CD4-positive, alpha-beta memory T cell (primary cell): ENCODE measurements at places on chromosomes 3 and 15.

DNA sequence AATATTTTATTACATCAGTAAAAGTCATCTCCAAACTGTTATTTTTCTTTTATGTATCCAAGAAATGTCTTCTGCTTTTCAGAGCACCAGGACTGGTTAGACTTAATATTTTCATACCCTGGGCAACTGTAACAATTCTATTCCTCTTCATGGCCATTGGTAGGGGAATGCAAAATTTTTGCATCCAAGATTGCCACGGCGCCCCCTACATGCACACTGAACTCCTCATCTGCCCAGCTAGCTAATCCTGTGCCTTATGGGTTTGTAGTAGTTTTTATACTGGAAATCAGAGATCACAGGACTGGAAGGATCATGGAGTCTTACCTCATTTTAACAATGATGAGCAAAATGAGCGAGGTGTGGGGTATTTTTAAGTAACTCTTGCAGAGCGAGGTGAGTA, 74.2 kb downstream of the CRTC3 start:
- no peak for DNase-seq

DNA sequence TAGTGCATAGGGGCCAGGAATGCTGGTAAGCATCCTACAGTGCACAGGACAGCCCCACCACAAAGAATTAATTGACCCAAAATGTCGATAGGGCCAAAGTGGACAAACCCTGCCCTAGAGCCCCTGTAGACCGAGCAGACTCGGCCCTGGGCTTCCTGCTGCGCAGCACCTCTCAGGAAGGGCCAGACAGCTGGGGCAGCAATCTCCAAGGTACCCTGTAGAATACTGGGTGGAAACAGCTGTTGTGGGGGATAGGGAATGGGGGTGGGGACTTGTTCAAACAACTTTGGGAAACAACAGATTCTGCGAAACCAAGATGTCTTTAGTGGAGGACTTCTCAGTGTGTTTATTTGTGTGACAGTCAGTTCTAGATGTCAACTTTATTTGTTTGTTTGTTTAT, 67.1 kb downstream of the MRPL46 start:
- DNase-seq, result no peak

- DNase-seq, result no peak
Observed at GRCh38 chr15:49558929-49559328, 61.7 kb downstream of the FAM227B start.

- no peak for DNase-seq
Observed at GRCh38 chr15:37595426-37595970, 338.9 kb upstream of the TMCO5A start.

DNA sequence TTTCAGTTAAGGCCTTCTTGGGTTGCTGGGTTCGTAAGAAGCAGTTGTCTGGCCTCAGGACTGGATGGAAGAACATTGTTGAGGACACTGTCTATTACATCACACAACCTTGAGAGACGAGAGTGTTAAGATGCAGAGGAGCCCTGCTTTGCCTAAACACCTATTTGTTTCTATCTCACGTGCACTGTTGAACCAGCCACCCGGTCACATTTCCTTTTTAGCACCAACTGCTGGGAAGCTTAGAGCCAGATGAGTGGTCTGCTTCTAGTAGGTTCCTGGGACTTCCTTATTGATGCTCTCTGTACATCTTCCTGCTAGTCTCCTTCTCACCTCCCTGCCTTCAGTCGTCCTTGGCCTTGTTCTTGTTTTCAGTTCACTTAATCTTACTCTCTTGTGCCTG, 22.3 kb downstream of the CAND2 start:
- DNase-seq, result no peak

GRCh38 chr3:194872669-194872977, 186.9 kb downstream of the FAM43A start:
- DNase-seq, result no peak

DNA sequence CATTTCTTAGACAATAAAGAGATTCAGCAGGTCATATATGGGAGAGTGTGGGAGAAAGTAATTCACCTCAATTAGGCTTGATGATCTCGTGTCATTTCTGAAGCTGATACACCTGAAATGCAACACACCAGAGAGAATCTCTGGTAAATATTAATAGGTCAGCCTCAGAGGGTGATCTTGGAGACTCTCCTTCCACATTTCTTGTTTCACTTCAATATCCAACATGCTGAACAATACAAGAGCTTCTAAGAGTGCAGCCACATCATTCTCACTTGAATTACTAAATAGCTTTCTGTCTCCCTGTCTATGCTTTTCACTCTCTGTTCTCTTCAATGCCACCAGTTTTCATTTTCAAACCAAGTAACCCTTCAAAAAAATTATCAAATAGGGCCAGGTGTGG, 71.1 kb upstream of the GK5 start:
- DNase-seq, result no peak

DNA sequence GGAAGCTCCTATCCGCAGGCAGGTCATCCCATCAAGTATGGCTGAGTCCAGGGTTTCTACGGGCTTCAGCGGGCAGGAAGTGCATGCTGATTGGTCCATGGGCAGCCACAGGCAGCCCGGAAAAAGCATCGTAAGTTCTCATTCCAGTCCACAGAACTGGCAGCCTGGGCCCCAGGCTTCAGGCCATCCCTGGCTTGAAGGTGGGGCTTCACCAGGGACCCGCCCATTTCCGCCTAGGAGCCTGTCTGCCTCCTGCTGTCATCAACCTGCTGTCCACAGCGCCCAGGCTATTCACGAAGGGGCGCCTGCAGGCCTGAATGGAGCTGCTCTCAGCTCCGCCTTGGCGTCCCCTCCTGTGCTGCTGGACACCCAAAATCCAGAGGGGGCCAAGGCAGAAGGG, 13.9 kb downstream of the PCYT1A start:
- no peak for DNase-seq

GRCh38 chr3:176275538-176275937, 921.7 kb downstream of the TBL1XR1 start:
- DNase-seq, result no peak

- DNase-seq, result no peak
Observed at GRCh38 chr3:143831994-143832393, 16.3 kb downstream of the SLC9A9 start.

DNA sequence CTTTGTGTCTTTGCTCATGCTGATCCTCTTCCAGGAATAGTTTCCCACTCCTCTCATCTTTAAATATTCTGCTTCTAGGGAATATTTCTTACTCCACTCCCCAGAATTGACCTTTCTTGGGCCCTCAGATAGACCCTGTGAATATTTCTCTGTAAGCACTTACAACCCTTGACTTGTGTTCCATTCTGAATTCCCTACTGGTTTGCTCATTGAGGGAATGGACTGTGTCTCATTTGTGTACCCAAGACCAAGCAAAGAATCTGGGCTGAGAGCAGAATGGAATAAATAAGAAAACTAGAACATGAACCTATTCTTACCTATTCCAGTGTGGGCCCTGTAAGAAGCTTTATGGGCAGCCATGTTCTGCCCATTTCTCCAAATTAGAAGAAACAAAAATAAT, 72.7 kb upstream of the TSPAN3 start:
- DNase-seq, result no peak

DNA sequence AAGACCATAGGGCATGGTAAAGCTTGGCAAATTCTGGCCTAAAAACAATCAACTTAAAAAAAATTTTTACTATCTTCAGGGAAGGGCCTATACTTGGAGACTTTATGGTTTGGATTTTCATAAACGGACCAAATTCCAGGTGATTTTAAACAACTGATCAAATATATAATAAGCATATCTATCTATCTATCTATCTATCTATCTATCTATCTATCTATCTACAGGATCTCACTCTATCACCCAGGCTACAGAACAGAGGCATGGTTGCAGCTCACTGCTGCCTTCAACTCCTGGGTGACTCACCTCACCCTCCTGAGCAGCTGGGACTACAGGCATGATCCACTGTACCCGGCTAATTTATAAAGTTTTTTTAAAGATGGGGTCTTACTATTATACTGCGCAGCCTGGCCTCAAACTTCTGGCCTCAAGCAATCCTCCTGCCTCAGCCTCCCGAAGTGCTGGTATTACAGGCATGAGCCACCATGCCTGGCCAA, 6.7 kb downstream of the SPPL2A start:
- no peak for DNase-seq

DNA sequence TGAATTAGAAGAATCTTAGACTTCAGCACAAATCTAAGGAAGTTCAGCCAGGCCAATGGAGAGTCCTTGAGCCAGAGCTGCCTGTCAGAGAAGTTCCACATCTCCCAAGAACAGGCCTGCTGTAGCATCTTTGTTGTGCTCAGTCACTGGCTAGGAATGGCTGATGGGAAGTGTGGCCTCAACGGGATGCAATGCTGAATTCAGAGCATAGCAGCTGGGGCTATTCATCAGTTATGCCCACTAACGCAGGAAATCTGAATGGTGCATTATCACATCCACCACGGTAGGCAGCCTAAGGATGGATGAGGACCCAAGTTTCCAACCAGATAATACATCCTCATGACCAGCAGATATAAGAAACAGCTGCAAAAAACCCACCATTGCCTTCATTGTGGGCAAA, 3.2 kb upstream of the EIF1B start:
- no peak for DNase-seq

- no peak for DNase-seq
Observed at GRCh38 chr3:195203606-195204005, 67.4 kb downstream of the XXYLT1 start.

GRCh38 chr3:132064114-132064513, 29.3 kb upstream of the CPNE4 start:
- DNase-seq, result no peak
